GM12891 (cell line): ENCODE measurements at places on chromosomes 3 and 15.

GRCh38 chr15:69583626-69584025 is 131.0 kb downstream of the RPLP1 start:
- DNase-seq: no peak

DNA sequence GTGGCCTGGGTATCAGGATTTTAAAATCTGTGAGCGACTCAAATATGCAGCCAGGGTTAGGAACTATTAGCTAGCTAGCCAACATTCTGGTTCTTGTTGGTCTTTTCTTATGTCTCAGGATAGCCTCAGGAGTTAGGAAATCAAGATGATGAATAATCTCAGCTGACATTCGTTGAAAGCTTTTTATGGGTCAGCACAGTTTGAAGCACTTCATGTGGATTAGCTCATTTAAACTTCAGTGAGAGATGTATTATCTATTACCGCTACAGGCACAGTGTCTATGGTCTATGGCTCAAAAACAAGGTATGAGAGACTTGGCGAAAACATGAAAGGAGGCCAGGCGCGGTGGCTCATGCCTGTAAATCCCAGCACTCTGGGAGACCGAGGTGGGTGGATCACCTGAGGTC is 187.5 kb upstream of the THRB start:
- DNase-seq: no peak

DNA sequence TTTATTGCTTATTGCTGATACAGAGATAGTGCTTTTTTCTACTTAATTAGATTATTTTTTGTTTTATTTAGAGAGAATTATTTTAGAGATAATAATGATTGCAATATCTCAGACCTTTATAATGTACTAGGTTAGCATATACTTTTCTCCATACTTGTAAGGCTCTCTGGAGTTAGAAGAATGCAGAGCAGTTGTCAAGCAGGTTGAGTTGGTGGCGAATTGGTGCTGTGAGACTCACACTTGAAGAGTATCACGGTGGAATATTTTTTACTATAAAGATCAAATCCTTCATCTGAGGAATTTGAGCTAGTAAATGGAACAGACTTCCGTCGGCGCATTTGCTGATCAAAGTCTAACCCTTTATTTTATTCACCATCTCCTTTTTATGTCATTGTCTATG is 47.3 kb upstream of the MDFIC2 start:
- no peak for DNase-seq

GRCh38 chr15:88023914-88024313 is 232.6 kb downstream of the NTRK3 start:
- no peak for DNase-seq

- no peak for DNase-seq
Measured at GRCh38 chr3:174810254-174810653, 48.9 kb upstream of the NAALADL2 start.

DNA sequence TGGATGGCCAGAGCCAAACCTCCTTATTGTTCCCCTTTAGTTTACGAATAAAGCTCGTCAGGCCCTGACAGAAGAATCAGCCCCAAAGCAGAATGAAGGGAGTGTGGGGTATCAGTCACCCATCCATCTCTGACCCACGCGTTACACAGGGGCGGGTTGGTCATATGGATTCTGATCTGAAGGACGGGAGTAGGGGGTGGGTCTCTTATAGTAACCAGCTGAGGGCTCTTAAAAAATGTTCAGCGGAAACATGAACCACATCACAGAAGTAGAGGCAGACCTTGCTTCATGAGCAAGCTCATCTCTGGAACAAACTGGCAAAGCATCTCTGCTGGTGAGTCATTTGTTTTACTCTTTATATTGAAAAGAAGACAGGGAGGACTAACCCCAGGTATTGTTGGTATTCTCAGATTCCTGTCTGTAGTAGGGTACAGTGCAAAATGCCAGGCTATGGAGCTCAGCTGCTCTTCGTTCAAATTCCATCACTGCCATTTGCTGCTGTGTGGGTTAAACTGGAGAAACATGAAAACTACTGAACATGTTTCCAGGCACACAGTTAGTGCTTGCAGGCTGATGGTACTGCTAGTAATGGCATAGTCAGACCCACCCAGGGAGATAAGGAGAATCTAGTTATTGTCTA is at the start of gene CXCR6:
TSS of gene CXCR6 (plus strand) at position 258 of the 640 bp plus-strand sequence. CDS start 3,018 bp downstream, outside the sequence.
- no peak for DNase-seq

GRCh38 chr3:39299279-39299678 is 19.4 kb upstream of the CX3CR1 start:
- no peak for DNase-seq

- no peak for DNase-seq
Measured at GRCh38 chr3:60080648-60081047, 1030.8 kb upstream of the CFAP20DC start.

GRCh38 chr3:12232785-12233300 is 56.0 kb upstream of the PPARG start:
- no peak for DNase-seq

DNA sequence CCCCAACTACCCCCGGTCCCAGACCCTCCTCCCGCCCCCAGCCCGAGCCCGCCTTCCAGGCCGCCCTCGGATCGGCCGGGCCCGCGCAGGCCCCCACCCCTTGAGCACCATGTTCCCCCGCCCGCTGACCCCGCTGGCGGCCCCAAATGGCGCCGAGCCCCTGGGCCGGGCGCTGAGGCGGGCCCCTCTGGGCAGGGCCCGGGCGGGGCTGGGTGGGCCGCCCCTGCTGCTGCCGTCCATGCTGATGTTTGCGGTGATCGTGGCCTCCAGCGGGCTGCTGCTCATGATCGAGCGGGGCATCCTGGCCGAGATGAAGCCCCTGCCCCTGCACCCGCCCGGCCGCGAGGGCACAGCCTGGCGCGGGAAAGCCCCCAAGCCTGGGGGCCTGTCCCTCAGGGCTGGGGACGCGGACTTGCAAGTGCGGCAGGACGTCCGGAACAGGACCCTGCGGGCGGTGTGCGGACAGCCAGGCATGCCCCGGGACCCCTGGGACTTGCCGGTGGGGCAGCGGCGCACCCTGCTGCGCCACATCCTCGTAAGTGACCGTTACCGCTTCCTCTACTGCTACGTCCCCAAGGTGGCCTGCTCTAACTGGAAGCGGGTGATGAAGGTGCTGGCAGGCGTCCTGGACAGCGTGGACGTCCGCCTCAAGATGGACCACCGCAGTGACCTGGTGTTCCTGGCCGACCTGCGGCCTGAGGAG is 472 bp downstream of the CHST14 start:
- DNase-seq: no peak
